NCI-H526 treated with DMSO at 0.1 percent for 48 hours (cell line): ENCODE measurements at places on chromosomes 1 and 21.

DNA sequence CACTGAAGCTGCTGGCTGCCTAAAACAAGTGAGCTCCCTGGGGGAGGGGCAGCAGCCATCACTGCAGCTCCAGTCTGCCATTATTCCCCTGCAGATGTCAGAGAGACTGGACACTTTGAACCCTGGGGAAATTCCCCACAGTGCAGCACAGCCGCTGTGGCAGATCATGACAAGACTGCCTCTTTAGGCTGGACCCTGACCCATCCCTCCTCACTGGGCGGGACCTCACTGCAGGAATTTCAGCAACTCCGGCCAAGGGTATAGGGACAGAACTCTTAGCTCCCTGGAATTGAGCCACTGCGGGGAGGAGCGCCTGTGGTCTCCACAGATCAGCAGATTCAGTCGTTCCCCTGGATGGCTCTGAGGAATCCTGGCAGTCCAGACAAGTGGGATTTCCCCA is 964.6 kb downstream of the BRINP3 start:
- no peak for DNase-seq

- no peak for DNase-seq
These were observed 26.5 kb upstream of the SLC35A3 start for GRCh38 chr1:99943223-99943794.

- DNase-seq = no peak
These were observed 183.5 kb upstream of the DPYD start for GRCh38 chr1:98104289-98104688.

GRCh38 chr1:179313004-179313403 is 19.4 kb downstream of the SOAT1 start:
- DNase-seq = no peak

- no peak for DNase-seq
These were observed 100.0 kb upstream of the SLC25A33 start for GRCh38 chr1:9439074-9439761.

DNA sequence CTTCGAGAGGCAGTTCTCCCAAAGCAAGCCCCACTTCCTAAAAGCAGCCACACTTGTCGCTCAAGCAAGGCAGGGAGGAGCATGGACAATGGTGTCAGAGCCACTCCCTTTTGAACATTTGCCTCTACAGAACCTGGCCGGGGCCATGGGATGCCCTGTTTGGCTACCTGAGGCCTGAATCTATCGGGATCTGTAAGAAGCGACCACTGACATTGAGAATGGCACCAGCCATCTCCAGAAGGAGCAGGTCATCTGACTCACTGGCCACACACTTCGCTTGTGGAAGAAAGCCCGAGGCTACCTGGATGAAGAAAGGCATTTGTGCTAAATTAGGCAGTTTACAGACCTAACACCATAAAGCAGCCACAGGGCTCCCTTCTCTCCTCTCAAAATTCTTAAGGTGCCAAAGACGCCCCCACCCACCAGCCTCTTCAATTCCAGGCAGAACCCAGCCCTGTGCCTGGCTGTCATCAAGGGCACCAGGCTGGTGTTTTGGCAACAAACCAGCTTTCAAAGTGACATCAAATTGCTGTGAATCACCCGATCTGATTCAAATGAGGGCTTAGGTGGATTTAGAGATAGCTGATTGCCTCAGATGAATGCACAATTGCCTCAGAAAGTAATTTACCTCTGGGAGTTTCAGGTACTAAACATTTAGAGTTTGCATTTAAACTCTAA is 104.8 kb downstream of the ETS2 start:
- DNase-seq = no peak

DNA sequence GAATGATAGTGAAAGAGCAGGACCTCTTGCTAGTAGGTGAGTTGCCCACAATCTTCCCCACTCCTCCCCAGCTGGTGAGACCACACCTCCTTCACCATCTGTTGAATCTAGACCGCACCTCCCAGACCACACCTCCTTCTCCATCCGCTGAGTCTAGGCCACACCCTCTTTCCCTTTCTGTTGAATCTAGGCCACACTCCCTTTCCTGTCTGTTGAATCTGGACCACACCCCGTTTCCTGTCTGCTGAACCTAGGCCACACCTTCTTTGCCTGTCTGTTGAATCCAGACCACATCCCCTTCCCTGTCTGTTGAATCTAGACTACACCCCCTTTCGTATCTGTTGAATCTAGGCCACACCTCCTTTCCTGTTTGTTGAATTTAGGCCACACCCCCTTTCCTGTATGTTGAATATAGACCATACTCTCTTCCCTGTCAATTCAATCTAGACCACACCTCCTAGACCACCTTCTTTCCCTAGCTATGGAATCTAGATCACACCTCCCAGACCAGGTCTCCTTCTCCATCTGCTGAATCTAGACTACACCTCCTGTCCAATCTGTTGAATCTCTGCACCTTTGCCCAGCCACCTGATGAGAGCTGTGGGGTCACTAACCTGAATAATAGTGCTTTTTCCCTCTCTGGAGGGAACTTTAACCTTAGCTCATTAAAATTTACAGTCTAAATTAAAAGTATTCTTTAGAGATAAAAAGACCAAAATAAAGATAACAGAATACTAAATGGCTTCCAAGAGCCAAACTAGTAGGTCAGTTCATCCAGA is 116.3 kb downstream of the DAB1 start:
- DNase-seq = no peak

GRCh38 chr1:206609229-206609991 is 2.9 kb downstream of the EIF2D start:
- DNase-seq = no peak

DNA sequence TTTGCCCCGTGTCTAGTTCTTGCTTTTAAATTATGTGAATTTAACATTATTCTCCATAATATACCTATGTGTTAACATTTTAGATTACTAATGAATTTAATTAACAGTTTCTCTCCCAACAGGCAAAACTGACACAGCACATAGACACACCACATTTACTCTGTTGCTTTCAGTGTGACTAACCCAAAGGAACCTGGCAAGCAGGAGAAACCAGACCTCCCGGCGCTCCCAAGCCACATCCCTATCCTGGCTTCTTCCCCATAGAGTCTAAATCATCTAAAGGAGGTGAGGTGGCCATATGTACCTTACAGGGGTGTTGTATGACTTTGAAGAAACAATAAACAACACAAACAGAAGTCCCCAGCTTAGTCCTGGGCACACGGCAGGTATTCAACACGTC is 69.2 kb downstream of the CAPZB start:
- no peak for DNase-seq

DNA sequence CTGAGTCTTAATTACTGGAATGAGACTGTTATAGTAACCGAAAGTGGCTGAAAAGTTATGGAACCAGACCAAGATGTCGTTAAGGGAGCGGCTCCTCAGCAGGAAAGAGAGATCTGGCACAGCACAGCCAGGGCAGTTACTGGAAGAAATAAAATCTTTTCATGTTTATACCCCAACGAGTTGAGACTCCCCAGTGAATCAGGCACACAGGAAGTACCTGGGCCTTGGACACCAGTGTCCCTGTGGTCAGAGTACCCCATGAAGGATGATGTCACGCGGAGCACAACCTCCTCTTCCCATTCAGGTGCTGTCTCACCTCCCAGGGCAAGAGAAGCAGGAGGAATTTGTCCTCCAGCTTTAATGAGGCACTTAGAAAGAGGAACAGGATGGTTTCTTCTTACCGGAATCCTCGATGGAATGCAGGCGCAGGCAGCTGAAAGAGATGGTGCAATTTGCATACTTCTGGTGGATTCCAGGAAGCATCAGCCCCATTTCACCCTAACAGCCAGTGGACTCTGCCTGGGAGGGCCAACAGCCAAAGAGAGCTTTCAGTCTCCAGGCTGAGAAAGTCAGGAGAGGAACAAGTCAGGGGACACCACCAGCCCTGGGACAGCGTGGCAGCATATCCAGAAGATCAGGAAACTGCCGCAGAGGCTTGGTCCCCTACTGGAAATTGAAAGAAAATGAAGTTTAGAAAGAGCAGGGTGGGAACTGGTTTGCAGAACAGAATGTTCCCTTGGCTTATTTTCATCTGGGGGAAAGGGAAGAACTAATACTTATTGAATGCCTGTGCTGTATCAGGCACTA is 35.9 kb upstream of the CTTNBP2NL start:
- no peak for DNase-seq

GRCh38 chr21:27796106-27796505 is 829.2 kb upstream of the ADAMTS5 start:
- no peak for DNase-seq

DNA sequence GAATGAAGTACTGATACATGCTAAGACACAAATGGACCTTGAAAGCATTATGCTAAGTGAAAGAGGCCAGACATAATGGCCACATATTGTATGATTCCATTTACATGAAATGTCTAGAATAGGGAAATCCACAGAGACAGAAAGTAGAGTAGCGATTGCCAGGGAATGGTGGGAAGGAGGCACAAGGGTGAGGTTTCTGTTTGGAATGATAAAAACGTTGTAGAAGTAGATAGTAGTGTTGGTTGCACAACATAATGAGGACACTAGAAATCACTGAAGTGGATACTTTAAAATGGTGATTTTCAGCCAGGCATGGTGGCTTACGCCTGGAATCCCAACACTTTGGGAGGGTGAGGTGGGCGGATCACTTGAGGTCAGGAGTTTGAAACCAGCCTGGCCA is 97.6 kb upstream of the VANGL1 start:
- no peak for DNase-seq

GRCh38 chr1:180190091-180190490 is 35.4 kb downstream of the QSOX1 start:
- DNase-seq = no peak

DNA sequence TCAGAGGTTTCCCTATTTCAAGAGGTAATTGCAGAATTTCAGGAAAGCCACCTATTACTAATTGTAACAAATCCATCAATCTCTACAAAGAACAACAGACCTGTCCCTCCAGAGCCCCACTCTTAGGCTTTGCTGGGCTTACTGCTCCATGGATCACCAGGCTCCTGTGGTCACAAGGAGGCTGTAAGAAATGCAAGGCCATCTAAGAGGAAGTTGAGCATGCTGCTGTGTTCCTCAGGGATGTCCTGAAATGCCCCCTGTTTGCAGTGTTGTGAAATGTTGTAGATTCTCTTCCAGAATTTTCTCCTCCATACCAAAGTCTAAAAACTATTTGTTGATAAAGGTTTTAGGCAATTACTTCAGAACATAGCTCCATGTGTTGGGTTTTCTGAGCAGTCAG is 24.4 kb upstream of the DUSP23 start:
- no peak for DNase-seq

DNA sequence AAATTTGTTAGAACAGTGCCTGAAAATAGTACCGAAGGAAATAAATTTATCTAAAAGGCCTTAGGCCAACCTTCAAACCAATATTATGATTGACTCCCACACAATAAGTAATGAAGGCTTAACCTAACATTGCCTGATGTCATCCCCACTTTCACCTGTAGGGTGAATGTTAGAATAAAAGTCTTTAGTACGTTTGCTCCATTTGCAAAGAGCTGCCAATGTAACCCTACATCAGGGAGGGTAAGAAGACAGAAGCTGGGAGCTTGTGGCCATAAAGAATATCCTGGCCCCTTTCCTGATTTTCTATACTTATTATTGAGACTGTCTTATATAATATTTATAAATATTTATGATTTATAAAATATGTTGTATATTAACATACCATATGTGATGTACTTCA is 661.8 kb upstream of the CXADR start:
- no peak for DNase-seq

GRCh38 chr1:107460035-107460434 is 319.2 kb downstream of the NTNG1 start:
- DNase-seq = no peak

DNA sequence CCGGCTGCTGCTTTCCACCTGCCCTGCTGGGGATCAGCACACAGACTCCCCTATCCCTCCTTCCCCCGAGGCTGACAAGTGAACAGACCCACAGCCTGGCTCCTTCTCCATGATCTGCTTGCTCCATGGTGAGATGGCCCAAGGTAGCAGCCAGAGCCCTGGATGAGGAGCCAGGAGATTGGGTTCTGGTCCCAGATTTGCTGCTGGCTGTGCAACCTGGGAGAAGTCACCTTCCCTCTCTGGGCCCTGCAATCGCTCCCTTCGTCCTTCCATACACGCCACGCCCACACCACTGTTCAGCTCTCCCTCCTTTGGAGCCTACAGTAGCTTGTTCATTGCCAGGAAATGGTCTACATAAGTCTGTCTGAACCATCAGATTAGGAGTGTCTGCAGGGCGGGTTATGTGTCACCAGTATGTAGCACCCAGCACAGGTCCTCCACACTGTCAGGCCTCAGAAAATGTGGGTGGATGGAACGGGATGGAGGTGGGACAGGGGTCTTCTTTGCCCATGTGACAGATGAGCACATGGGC is 9.2 kb upstream of the EPHA8 start:
- no peak for DNase-seq
